Activated T-helper 1 cell treated with anti-CD3 and anti-CD28 coated beads, Interleukin-12 subunit alpha, Interleukin-12 subunit beta, Interleukin-2, Interleukin-4 antibody, amounts not matched to agents 30 ng/mL and 10 ng/mL and 1 ng/mL, durations not matched to agents 14 hours and 24 hours and 36 hours (primary cell): ENCODE measurements at places on chromosomes 3 and 15. TPM values are rescaled to one million over a fixed set of nuclear protein-coding genes. Genes with fewer than 3 reads are reported as not detected.

BCHE gene
- total RNA-seq = not detected in 2 replicates

RASGRF1 gene
- 0.10 TPM in 1 of 2 replicates, not detected in the other for total RNA-seq

EAF2 gene
- 15.3 and 18.8 TPM in 2 replicates for total RNA-seq

FOXB1 gene
- total RNA-seq = 1.2 and 1.3 TPM in 2 replicates

GRAMD2A gene
- 0.21 TPM in 1 of 2 replicates, not detected in the other for total RNA-seq

ATOSA gene
- total RNA-seq = 14.8 and 16.5 TPM in 2 replicates

CCR3 gene
- 0.29 TPM in 1 of 2 replicates, not detected in the other for total RNA-seq

CSPG5 gene
- 1.4 and 1.7 TPM in 2 replicates for total RNA-seq

KBTBD13 gene
- total RNA-seq = not detected in 2 replicates

NLGN1 gene
- not detected in 2 replicates for total RNA-seq

KLHL6 gene
- total RNA-seq = 38.6 and 40.6 TPM in 2 replicates

PLA2G4E gene
- not detected in 2 replicates for total RNA-seq

MUC20 gene
- 5.0 and 6.6 TPM in 2 replicates for total RNA-seq

GJD2 gene
- total RNA-seq = not detected in 2 replicates

AGBL1 gene
- not detected in 2 replicates for total RNA-seq

STARD5 gene
- 4.5 and 4.6 TPM in 2 replicates for total RNA-seq

HGD gene
- total RNA-seq = 0.16 TPM in 1 of 2 replicates, not detected in the other

EPHB3 gene
- 0.31 TPM in 1 of 2 replicates, not detected in the other for total RNA-seq
